ENCODE measurements at places on chromosomes 12 and 14.
A peak's percentile ranks its signal among the peaks of the same experiment; 100 is the strongest.

DNA sequence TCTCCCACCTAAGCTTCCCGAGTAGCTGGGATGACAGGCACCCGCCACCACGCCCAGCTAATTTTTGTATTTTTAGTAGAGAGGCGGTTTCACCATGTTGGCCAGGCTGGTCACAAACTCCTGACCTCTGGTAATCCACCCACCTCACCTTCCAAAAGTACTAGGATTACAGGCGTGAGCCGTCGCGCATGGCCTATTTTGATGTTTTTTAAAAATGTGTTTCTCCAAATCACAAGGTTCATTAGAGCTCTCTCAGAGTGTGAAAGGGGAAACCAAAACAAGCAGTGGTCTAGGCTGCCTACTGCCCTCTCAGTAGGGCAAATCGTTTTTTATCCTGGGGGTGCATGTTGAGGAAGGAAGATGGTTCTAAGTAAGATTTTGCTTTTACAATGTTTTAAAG, 211.5 kb downstream of the PIK3C2G start:
- DNase-seq, result no peak

DNA sequence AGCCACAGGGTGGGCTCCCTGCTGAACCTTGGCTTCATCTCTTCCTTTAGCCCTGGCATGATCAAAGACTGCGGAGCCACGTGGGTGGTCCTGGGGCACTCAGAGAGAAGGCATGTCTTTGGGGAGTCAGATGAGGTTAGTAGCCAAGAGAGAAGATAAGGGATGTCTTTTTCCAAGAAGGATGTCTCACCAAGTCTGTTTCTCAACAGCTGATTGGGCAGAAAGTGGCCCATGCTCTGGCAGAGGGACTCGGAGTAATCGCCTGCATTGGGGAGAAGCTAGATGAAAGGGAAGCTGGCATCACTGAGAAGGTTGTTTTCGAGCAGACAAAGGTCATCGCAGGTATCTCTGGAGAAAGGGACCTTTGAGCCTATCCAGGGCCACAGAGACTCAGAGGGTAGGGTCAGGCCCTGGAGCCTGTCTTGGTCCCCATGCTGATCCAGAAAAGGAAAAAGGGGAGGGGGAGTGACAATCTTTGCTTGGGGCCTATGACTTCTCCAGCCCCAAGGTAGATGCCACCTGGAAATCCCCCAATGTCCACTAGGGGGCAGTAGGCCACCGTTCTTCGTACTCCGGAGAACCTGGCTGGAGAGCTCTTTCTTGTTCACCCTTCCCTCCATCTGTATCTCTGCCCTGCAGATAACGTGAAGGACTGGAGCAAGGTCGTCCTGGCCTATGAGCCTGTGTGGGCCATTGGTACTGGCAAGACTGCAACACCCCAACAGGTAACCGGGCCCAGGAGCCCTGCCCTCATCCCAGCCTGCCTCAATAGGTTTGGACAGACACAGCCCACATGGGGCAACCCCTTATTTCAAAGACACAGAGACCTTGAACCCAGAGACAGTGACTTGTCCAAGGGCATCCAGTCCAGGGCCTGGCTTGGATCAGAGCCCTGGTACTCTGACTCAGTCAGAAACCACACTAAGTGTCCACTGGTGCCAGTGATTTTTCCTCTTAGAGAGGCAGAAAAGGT, 2.0 kb downstream of the TPI1 start:
- DNase-seq, result peak; percentile 83

DNA sequence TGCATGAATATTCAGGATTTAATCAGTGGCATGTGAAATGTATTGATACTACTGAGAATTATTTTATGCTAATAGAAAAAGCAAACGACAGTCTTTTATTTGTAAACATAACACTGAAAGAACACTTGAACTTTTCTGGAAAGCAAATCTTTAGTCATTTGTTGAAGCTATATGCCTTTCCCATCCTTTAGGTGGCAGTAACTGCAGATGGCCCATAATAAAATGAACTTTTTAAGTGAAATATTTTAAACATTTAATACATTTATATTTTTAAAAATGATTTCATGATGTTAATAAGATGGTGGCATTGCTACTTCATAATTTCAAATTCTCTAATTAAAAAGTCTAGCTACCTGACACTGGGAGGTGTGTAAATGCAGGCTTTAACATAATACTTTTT, 13.9 kb upstream of the KRR1 start:
- DNase-seq, result no peak

- no peak for DNase-seq
Measured at GRCh38 chr14:101603096-101603495, 41.8 kb downstream of the DIO3 start.

DNA sequence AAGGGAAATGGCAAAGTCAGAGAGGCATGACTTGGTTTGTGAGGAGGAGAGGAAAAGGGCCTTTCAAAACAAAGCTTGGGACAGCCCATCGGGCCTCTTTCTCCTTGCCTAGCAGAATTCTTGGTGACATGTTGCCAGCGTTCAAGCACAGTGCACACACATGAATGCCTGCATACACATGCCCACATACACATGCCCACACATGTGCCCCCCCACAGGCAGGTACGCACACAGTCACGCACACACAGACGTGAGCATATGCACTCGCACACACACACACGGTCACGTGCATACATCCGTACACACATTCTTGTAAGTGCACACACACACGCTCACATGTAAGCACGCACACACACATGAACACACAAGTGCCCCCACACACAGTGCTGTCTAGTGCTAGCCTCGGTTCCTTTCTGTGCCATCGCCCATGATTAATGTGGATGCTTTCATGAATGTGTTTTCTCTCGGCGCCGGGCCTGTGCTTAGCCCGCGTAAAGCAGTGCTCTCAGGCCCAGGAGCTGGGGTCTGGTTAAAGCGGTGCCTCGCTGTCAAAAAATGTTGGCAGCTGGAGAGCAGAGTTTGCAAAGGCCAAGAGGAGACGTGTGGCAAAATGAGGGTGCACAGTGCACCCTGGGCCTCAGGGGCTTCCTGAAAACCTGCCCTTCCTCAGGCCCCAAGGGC, 328.8 kb upstream of the DIO3 start:
- no peak for DNase-seq

GRCh38 chr14:75295491-75296345, 17.1 kb downstream of the FOS start:
- peak; percentile 86 for DNase-seq

- DNase-seq, result no peak
Measured at GRCh38 chr12:44689587-44689986, 186.5 kb downstream of the NELL2 start.

DNA sequence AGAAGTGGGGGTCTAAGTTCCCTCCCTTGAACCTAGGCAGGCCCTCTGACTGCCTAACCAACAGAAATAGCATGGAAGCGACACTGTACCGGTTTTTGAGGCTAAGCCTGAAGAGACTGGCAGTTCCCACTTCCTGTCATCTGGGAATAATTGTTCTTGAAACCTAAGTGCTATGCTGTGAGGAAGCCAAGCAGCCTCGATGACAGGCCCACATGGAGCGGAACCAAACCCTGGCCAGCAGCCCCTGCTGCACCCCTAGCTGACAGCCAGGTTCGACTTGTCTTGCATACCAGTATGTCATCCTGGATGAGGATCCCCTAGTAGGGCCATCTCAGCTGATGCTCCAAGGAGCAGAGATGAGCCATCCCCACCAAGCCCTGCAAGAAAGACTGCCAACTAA, 6.4 kb upstream of the GPR68 start:
- DNase-seq, result no peak

GRCh38 chr12:77314378-77315052, 249.1 kb upstream of the E2F7 start:
- no peak for DNase-seq

- no peak for DNase-seq
Measured at GRCh38 chr12:2108166-2108565, 55.4 kb downstream of the CACNA1C start.

GRCh38 chr12:55985341-55985740, 11.5 kb downstream of the RAB5B start:
- no peak for DNase-seq

GRCh38 chr12:9118158-9118557, 2.4 kb upstream of the A2M start:
- DNase-seq, result no peak

GRCh38 chr14:105317546-105317945, 3.0 kb downstream of the PACS2 start:
- DNase-seq, result peak; percentile 42

DNA sequence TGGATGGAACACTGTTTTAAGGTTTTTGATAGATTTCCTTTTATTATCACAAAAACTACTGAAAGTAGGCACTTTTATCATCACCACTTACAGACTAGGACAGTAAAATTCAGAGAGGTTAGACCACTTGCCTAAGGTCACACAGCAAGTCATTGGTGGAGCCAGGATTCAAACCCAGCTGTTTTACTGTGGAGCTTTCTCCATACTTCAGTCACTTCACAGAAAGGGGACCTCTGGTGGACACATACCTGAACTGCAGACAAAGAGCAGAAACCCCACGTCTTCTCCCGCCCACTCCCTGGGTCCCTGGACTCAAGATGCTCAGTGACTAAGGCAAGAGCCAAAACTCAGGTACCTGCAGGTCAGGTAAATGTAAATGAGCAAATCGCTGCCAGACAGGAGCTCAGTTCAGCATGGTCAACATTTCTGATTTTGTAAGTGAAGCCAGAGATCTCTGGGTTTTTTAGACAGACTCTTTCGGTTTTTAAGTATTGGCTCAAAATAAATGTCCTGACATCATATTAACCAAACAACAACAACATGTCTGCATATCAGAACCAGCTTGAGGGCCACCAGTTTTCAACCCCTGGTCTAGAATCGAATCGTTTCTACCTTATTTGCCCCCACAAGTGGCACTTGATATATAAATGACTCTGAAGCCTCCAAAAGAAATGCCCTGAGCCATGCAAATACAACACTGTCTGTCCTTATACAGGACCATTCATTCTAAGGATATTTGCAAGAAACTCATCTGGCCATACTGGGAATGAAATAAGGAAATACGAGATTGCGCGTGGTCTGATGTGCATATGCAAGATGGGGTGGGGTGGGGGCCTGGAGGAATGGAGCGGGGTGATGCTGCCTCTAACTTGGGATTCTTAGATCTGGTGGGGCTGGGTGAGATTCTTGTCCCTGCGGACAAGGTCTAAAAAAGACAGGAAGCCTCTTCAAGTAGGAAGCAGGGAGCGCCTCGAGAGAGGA, 110.9 kb downstream of the KSR2 start:
- peak; percentile 16 for DNase-seq

DNA sequence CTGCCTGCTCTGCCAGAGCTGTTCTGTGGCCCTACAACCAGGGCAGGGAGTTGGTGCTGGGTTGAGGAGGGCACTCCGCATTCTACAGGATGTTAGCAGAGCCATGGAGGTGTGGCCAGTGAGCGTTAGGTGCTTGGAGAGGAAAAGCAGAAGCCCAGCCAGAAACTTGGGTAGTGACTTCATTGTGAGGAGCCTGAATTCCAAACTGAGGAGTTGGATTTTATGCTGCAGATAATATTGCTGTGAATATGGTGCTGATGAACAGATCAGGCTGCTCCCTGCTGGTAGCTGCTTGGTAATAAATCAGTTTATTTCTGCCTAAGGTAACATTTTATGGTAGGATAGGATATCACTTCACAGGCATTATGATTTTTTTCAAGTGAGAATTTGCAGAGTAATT, 7.1 kb upstream of the CCDC175 start:
- peak; percentile 74 for DNase-seq

GRCh38 chr14:94689218-94689984, 77.2 kb downstream of the SERPINA3 start:
- DNase-seq, result peak; percentile 66

DNA sequence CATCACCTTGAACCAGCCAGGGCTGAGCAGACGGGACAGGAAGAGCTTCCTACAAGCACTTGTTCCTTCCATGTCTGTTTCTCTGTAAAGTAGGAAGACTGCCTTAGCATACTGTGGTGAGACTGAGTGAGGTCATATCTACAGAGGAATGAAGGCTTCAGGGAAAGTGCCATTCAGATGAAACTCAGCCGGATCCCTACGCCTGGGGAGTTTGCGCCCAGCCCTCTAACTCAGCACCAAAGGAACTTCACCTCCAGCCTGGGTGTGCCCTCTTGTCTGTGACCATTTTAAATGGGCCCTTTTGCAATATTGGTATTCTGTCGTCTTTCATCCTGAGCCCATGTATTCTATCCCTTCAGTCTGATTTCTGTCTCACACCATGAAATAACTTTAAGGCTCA, 175.6 kb upstream of the FKBP4 start:
- no peak for DNase-seq

GRCh38 chr14:60840313-60840712, 105.8 kb downstream of the MNAT1 start:
- no peak for DNase-seq

- DNase-seq, result no peak
Measured at GRCh38 chr12:84136862-84137367, 775.7 kb downstream of the SLC6A15 start.

DNA sequence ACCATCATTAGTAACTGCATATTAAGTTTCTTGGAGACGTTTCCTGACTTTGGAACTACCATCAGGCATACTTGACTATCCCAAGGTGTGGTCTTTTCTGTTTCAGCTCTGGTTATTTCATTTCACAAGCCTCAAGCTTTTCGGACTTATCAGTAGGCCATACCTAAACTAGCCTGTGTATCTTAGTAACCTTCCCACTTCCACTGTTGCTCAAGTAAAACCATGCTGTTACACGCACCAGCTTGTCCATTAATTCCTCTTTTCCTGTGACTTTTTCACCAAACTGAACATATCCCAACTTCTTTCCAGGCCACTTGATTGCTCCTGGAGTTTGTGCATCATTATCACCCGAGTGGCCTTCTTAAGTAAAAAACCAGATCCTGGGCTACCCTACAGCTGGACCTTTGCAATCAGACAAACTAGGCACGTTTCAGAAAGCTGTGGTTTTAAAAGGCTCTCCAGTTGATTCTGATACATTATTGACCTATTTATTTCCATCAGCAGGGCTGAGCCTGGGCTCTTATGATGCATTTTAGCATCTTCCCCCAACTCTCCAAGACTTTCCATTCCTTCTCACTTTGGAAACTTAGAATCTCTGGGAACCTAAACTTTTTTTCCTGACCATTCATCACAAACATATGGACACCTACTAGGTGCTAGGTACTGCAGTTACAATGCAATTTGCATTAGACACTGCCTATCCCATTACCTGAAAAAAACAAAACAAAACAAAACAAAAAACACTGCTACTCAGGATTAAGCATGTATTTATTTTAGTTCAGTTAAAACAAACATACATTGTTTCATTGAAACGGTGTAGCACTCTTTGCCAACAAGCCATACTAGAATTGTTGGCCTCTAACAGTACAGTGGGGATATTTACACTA, 14.9 kb downstream of the SLC38A2 start:
- DNase-seq, result no peak

GRCh38 chr12:77549383-77550128, 281.1 kb upstream of the NAV3 start:
- no peak for DNase-seq

DNA sequence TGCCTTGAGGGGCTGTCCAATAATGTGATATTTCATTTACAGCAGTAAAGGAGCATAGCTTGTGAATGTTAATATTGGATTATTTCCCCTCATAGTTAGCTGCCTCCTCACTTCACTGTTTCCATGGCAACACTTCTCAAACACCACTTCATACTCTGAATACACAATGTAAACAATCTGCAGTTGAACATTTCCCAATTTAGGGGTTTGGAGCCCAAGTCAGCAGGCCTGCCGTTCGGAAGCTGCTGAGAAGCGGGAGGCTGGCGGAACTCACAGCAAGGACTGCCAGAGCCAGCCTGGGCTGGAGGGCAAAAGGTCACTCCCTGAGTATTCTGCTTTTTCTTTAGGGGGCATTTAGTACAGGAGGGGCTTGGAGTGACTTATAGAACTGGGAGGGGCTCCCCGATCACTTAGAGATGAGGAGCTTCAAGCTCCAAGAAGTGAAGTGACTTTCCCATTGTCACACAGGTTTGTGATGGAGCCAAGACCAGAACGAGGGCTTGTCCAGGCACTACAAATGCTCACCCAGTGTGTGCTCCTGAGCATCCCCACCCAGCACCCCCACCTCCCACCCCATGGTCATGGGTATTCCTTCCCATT, 12.1 kb upstream of the SLC24A4 start:
- DNase-seq, result peak; percentile 59
